ENCODE measurements at places on chromosomes 3 and 15.

DNA sequence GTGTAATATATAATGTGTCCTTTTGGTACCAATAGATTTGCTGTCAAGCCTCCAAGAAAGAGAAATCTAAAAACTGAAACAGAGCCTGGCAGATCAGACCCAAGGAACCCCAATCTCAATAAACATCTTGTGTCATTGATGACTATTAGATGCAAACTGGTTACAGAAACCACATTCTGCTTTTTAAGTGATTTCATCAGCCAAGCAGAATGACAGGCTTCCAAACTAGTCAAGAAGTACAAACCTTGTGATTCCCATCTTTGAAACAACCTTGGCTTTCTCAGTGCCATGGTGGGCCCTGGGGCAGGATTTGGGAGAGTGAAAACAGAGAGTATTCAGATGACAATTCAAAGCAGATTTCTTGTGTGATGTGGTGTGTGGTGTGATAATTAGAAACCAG is 45.6 kb upstream of the STRIT1 start:
- no peak for DNase-seq

DNA sequence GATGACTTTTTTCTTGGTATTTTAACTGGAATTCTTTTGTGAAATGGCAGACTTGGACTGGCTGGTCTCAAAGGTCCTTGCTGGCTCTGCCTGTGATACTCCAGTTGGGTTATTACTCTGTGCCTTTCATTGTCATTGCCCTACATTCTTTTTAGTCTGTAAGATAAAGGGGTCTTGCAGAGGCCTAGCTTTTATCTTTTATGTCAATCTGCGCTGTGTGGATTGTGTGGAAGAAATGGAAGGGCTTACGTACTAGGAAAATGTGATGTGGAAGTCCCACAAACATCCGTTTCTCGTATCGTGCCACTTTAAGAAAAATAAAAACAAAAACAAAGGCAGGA is 8.7 kb upstream of the TMEM212 start:
- no peak for DNase-seq

- DNase-seq: no peak
Measured at GRCh38 chr3:36433511-36433910, 53.2 kb downstream of the STAC start.

- DNase-seq: no peak
Measured at GRCh38 chr3:11470031-11470853, 173.5 kb downstream of the VGLL4 start.

DNA sequence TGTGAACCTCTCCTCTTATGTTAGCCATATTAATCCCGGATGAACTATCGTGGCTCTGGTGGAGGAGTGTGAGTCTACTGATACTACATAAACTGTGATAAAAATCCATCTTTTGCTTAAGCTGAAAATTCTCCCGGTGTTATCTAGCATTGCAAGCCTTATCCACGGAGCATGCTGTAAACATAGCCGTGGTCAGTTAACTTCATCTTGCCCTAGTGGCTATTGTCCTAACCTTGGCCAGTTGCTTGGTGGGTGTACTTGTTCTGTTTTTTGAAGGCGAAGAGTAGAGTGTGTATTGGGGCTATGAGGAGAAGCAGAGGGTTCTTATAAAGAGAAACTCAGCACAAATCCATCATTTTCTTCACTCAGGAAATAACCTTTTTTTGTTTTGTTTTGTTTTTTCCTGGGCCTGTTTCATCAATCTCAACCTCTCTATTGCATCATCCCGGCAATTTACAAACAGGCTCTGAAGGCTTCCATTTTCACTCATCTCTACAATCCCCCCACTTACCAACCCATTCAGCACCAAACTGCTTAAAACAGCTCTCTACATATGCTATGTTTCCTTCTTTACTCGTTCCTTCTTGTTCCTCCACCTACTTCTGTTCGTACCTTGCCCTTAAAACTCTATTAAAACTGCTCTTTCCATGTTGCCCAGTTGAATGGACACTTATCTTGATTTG is 135.5 kb upstream of the PTX3 start:
- DNase-seq: no peak

DNA sequence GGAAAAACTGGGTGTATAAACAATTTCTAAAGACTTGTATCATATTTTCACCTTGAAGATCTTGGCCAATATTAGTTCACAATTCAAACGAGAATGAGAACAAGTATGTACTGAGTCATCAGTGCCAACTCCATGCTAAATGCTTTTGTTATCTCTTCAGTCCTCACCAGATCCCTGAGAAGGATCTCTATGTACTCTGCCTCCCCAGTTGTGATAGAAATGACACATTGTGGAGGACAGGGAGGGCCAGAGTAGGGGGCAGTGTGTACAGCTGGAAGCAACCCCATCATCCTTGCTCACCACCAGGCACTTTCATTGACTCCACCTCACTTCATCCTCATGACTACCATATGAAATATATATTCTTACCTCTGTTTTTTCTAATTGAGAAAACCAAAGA is 353.7 kb upstream of the SOX2 start:
- DNase-seq: no peak

GRCh38 chr3:195102609-195103467 is 168.1 kb downstream of the XXYLT1 start:
- DNase-seq: no peak

GRCh38 chr3:99012051-99012450 is 110.6 kb upstream of the DCBLD2 start:
- DNase-seq: no peak

All from NCI-H187 treated with DMSO at 0.1 percent for 48 hours (cell line).